ENCODE measurements at places on chromosomes 16 and 17. TPM values are rescaled to one million over a fixed set of nuclear protein-coding genes. Genes with fewer than 3 reads are reported as not detected.
A peak's percentile ranks its signal among the peaks of the same experiment; 100 is the strongest.

DNA sequence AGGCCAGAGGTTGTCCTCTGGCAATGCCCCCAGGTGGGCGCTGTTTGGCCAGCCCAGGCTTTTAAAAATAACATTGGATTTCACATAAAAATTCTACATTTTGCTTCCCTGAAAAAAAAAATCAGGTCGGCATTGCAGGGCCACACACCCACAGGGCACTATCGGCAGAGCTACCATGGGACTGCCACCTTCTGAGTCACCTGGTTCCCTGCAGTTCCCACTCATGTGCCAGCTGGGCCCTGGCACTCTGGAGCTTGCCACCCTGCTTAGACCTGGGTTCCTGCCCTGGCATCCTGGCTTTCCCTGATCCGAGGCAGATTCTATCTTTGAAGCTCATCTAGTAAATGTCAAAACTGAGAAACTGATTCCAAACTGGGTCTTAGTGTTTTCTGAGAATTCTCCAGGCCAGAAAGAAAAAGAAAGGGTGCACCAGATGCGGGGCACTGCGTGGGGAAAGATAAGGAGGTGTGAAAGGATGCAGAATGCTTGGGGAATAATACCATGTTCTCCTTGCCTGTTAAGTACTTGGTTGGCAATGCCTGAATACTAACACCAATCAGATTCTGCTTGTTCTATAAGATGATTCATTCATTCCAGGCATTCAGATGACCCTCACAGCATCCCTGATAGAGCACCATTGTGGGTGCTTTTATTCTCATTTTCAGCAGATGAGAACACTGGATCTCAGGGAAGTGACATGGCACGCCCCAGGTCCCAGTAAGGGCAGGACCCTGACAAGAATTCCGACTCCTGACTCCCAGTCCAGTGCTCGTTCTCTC is 51.8 kb downstream of the RAI1 start:
- DNase-seq = no peak

GRCh38 chr16:30750201-30750600 is 2.0 kb downstream of the PHKG2 start:
- no peak for DNase-seq

- no peak for DNase-seq
Measured at GRCh38 chr17:70091005-70091568, 16.1 kb downstream of the KCNJ16 start.

DNA sequence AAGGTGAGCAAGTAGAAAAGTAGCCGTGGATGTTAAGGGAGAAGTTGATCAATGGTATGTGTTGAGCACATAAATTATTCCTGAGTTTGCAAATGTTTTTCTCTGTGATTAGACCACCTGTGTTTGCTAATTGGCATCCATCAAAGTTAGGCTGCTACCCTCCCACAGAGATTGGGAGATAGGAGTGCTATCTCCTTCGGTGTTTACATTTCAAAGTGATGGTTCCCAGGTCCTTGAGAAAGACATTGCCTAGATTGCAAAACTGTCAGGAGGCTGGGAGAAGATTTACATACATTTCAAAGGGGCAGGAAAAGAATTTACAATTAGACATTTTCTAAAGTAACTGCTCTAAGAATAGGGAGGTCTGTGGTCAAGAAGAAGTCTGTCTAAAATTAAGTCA is 54.3 kb upstream of the CNTNAP4 start:
- DNase-seq = peak; percentile 81

DNA sequence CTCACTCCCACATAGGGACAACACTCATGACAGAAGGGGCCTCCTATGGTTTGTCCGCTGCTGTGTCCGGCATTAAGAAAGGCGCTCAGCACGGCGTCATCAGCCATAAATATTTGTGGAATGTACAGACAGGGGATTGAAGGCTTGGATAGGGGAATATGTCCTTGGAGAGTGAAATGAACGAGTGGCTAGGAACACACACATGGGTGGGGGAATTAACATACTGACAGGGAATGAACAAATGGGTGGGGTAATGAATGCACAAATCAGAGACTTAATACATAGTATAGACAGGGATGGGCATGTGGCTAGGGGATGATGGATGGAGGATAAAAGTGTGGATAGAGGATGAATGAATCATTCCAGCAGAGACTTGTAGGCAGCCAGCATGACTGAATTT is 154.0 kb upstream of the HSBP1 start:
- DNase-seq = no peak

HLF gene
- total RNA-seq = not detected

SLC4A1 gene
- total RNA-seq = not detected

KREMEN2 gene
- 8.8 TPM for total RNA-seq

EPX gene
- not detected for total RNA-seq

Measured in endodermal cell (in vitro differentiated cells).